ENCODE measurements at places on chromosomes 11 and 22. TPM values are rescaled to one million over a fixed set of nuclear protein-coding genes. Genes with fewer than 3 reads are reported as not detected.

- peak; percentile 53 for DNase-seq
Measured at GRCh38 chr22:36425977-36426523, 38.3 kb upstream of the MYH9 start.

DNA sequence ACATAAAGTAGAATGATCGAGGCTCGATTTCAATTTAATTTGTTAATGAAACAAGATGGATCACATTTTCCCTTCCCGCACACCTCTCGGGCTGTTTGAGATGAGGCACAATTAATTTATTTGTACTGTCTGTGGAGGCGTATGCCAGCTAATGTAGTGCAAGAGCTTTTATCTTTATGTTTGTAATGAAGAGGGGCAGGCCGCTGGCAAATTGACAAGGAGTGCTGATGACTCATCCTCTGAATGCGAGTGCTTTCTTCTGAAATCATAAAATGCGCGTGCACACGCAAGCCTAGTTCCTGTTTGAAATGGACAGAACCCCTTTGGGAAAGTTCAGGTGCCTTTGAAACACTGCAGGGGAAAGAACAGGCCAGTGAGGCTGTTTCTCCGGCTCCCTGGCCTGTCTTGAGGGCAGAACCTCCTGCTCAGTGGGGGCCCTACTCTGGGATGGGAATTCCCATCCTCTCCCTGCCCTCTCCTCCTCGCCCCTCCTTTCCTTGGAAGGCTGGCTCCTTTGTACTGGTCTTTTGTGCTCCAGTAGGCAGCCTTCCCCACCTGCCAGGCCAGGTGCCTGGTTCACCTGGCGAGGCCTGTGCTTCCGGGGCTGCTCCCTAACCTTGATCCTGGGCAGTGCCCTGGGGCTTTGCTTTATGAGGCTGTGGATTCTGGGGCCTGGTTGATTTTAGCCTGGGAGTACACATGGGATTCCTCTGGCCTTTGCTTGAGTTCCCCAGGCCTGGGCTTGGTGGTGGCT is 50.3 kb downstream of the TEAD1 start:
- peak; percentile 95 for DNase-seq

DNA sequence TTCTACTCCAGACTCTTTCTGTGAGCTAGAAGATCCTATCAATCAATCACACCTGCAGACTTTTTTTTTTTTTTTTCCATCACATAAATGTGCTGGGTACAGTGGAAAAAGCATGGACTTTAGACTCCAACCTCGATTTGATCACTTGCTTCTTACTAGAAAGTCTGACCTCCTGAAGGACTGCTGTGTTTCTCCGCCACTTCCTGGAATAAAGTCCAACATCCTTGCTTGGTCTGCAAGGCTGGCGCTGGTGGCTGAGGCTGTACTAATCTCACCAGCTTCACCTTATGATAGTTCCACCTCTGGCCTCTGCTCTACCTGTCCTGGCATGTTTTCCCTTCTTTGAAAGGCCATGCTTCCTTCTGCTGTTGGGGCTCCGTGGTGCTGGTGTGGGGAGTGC is 60.9 kb upstream of the SESN3 start:
- DNase-seq: no peak

DNA sequence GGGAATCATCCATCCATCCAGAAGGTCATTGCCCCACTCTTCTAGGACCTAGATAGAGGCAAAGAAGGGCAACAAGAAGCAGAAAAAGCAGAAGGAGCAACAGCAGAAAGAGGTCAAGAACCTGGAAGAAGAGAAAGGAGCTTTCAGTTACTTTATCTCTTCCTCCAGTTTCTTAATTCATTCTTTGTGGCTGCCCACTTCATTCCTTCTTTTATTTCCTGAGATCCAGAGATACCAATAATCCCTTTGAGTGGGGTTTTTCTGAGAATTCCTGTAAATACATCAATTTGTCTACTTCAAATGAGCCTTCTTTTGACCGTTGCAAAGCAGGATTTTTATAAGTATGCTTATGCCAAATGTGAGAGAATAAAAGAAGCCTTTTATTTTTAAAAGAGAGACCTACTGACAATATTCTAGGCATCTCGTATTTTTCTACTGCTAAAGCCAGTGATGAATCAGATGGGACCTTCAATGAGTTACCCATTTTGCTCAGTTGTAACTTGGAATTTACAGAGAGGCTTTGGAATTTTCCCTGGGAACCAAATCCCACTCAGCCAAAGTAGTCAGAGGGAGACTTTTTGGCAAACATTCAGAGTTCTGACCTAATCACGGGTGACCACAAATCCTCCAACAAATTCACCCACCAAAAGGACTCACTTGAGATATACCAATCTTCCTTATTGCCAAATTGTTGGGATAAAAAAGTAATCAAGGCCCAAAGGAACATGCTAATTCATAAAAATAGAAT is 54.9 kb downstream of the ZC3H12C start:
- peak; percentile 92 for DNase-seq

The CD248 gene
- 19.5 TPM for total RNA-seq

The PANX2 gene
- total RNA-seq: under 0.01 TPM

The SYCE3 gene
- total RNA-seq: not detected

The CBLIF gene
- not detected for total RNA-seq

The TRIM48 gene
- total RNA-seq: not detected
